ENCODE measurements at places on chromosomes 7 and 10.

- DNase-seq: no peak
These were observed 663 bp downstream of the VPS37D start for GRCh38 chr7:73668103-73668885.

DNA sequence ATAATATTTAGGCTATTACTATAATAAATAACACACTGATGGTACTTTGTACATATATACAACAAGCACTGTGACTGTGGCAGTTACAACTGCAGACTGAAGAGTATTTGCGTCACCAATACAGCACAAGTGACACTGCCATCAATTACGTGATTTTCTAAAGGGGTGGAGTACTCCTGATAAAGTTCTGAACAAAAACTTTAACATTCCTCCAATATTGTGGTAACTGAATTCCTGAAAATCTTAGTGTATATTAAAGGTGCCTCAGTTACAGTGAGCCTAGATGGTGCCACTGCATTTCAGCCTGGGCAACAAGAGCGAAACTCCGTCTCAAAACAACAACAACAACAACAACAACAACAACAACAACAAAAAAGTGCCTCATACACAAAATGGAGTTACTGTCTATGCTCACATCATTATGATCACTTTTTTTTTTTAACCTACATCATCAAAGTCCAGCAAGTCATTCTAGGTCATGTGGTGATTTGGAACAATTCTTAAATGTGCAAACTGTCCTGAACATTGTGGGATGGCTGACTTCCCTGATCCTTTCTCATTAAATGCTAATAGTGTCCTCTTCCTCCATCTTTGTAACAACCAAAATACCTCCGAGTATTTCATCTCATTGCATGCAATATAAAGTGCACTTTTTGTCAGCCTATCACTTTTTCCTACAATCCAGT is 15.1 kb downstream of the BRAF start:
- DNase-seq: no peak

GRCh38 chr10:86363833-86364490 is 2.6 kb downstream of the GRID1 start:
- DNase-seq: no peak

GRCh38 chr7:34406848-34407530 is 251.0 kb upstream of the NPSR1 start:
- DNase-seq: no peak

- DNase-seq: no peak
These were observed 31.9 kb downstream of the ADCY1 start for GRCh38 chr7:45606050-45606449.

GRCh38 chr10:72800000-72800740 is 93.4 kb upstream of the OIT3 start:
- no peak for DNase-seq

- DNase-seq: peak; percentile 80
These were observed at the start of gene MINDY3 for GRCh38 chr10:15859906-15860691. Gene MINDY3 (minus strand): TSS chr10:15860507. CDS start chr10:15860299, 208 bp downstream.

- no peak for DNase-seq
These were observed 182.1 kb downstream of the ZMYND11 start for GRCh38 chr10:317271-317769.

- DNase-seq: no peak
These were observed 98.8 kb downstream of the CUX1 start for GRCh38 chr7:101916041-101916800.

DNA sequence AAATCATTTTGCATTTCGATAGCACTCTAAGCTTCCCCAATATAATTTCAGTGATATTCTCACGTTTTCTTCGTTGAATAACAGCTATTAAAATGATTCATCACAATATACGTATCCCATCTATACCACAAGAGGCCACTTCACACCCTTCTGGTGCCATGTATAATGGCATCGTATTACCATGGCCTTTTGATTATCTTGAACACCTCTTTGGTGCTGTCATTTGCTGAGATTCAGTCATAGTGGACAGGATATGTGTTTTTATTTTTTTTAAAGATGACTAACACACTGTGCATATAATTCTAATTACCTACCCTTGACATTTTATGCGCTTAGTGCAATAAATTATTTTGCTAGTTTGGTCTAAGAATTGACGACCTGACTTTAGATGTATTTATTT is 6.7 kb upstream of the INSYN2A start:
- DNase-seq: no peak

Measured in SHP77 treated with DMSO at 0.1 percent for 48 hours (cell line).